ENCODE measurements at places on chromosomes 12 and 14.

DNA sequence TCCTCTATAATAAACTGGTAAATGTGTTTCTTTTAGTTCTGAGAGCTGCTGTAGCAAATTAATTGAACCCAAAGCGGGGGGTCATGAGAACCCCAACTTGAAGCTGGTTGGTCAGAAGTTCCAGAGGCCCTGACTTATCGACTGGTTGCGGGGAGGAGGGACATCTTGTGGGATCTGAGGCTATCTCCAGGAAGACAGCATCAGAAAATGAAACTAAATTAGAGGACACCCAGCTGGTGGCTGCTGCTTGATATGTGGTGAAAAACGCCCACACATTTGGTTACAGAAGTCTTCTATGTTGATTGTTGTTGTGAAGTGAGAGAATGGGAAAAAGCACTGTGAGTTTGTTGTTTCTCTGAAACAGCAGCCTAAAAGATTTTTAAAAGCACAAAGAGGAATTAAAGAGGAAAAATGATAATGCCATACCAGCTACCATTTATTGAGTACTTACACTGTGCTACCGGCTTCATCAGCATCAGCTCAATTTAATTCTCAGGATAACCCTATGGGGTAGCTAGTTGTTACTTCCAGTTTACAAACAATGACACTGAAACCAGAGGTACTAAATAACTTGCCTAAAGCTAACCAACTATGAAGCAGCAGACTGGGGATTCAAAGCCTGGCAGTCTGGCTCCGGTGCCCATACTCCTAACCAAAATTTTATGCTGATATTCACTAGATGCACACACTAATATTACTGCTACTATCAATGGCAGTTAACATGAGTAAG lies 24.3 kb downstream of the DDX24 start:
- DNase-seq: no peak

DNA sequence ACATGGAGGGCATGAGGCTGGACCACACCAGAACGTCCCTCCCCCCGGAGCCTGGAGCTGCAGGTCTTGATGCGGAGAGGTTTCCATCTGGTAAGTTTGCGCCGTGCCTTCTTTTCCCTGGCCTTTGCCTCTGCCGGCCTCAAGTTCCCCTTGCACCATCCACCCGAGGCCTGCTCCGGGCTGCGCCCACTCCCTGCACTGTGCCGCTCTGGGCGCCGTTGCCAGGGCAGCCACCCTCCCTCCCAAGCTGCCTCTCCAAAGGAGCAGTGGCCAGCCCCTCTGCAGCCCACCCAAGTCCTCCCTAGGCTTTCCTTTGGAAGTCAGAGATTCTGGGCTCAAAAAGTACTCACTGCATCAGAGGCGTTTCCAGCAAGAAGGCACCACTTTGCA lies 46.2 kb upstream of the MEG3 start:
- DNase-seq: no peak

- no peak for DNase-seq
Observed at GRCh38 chr12:57616383-57617101, 5.3 kb downstream of the ARHGEF25 start.

GRCh38 chr12:18165889-18166288 lies 75.9 kb upstream of the RERGL start:
- DNase-seq: no peak

DNA sequence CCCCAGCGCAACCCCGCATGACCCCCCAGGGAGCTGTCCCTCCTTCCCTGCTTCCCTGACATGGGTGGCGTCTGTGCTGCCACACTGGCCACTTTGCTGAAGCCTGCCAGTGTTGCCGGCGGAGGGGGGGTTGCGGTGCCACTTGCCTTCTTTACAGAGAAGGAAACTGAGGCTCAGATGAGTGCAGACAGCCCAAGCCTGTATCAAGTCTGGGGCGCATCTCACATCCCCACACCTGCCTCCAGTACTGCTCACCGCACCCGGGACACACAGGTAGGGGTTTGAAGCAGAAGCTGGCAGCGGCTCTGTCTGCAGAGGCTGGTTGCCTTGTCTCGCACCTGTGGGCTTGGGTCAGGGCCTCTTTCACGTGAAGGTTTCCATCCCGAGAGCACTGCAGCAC lies 104.7 kb upstream of the RTL1 start:
- no peak for DNase-seq

GRCh38 chr12:120639771-120640721 lies at the start of gene CABP1:
Gene CABP1, plus strand, starts transcription at chr12:120640626. Its CDS starts 60 bp downstream, at chr12:120640686.
- peak; percentile 73 for DNase-seq

GRCh38 chr14:81224222-81224621 lies 3.5 kb upstream of the GTF2A1 start:
- no peak for DNase-seq

GRCh38 chr12:88391556-88391955 lies 188.7 kb downstream of the KITLG start:
- no peak for DNase-seq

- no peak for DNase-seq
Observed at GRCh38 chr12:132216354-132216987, 72.2 kb downstream of the NOC4L start.

DNA sequence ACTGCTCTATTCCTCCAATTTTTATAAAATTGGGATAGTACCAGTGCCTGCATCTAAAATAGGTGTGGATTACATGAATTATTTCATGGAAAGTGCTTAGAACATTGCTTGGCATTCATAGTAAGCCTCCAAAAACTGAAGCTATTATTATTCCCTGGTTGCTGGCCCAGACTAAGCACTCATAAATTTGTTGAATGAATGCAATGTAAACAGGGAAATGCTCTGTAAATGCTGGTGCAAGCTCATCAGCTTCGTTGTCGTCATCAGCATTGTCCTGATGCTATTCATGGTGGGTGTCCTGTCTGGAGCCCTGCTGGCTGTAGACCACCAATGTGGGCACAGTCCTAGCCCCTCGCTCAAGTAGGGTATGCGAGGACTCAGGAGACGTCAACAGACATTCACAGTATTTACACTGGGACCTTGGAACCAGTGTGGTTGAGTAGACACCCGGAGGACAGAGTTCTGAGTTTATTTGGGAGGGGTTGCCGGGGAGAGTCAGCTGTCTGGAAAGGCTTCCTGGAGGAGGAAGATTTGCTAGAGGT lies 16.5 kb downstream of the BDKRB2 start:
- no peak for DNase-seq

- no peak for DNase-seq
Observed at GRCh38 chr12:87217491-87217890, 811.7 kb downstream of the C12orf50 start.
